PC-9 (cell line): ENCODE measurements at places on chromosomes 3 and 15.

DNA sequence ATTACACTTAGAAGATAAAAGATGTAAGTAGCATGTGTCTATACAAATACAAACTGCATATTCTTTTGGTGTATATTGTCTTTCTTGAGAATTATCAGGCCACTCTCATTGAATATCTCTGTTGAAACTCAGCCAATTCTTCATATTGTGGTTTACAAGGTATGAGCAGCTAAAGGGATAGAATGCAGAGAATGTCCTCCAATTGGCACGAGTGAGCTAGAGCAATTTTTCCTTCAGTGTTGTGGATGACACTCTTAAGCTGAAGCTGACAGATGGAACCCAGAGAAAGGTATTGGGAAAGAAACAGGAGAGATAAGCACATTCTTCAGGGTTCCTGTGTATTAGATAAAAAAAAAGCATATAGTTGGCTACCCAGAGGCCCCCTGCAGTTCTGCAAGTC, 453.1 kb downstream of the EPHA3 start:
- DNase-seq = peak; percentile 8

GRCh38 chr3:161413127-161413854, 42.0 kb upstream of the SPTSSB start:
- DNase-seq = no peak

GRCh38 chr3:9397906-9398699, 688 bp downstream of the SETD5 start:
- DNase-seq = peak; percentile 45

GRCh38 chr3:170829546-170830272, 40.3 kb downstream of the RPL22L1 start:
- no peak for DNase-seq

GRCh38 chr3:181687731-181688130, 24.0 kb upstream of the SOX2 start:
- DNase-seq = no peak

GRCh38 chr15:79849789-79850188, 47.0 kb downstream of the MTHFS start:
- DNase-seq = no peak

GRCh38 chr15:72983801-72984545, 68.3 kb upstream of the NEO1 start:
- no peak for DNase-seq

- no peak for DNase-seq
These were observed 387.4 kb downstream of the RBMS3 start for GRCh38 chr3:29668233-29668632.

- no peak for DNase-seq
These were observed 252.6 kb downstream of the PLCL2 start for GRCh38 chr3:17137321-17137826.

DNA sequence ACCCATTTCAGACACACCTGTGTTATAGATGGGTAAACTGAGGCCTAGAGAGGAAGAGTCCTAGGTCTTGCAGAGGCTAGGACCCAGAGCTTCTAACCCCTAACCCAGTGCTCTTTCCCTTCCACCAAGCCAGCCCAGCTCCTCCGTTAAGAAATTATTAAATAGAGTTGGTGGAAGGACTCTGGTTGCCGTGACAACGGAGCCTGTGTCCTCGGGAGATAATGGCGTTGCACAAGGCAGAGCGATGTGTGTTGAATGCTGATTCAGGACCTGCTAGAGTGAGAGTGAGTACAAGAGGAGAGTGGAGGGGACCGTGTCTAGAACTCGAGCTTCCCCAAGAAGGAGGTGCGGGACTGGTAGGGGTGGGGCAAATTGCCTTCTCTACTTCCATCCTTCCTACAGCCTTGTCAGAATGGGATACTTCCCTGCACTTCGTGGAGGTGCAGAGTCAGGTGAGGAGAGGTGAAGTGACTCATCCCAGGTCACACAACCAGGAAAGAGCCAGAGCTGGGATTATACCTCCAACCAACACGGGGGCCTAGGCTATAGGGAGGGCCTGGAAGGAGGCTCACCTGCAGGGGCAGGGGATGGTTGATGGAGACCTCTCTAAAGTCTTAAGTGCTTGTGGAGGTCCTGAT, 8.6 kb downstream of the SLC6A1 start:
- no peak for DNase-seq

- DNase-seq = peak; percentile 42
These were observed 723 bp upstream of the DRD3 start for GRCh38 chr3:114179575-114179974.

GRCh38 chr3:4320096-4320911, 17.1 kb downstream of the SETMAR start:
- no peak for DNase-seq

- no peak for DNase-seq
These were observed 2.0 kb downstream of the XRN1 start for GRCh38 chr3:142445816-142446254.

- DNase-seq = no peak
These were observed 202.3 kb upstream of the MRPL3 start for GRCh38 chr3:131705099-131705498.

GRCh38 chr15:89116404-89116803, 28.1 kb downstream of the ABHD2 start:
- DNase-seq = no peak

GRCh38 chr15:88674661-88675060, 35.8 kb downstream of the ISG20 start:
- DNase-seq = no peak

GRCh38 chr3:127769284-127770081, 52.8 kb downstream of the MGLL start:
- DNase-seq = no peak

DNA sequence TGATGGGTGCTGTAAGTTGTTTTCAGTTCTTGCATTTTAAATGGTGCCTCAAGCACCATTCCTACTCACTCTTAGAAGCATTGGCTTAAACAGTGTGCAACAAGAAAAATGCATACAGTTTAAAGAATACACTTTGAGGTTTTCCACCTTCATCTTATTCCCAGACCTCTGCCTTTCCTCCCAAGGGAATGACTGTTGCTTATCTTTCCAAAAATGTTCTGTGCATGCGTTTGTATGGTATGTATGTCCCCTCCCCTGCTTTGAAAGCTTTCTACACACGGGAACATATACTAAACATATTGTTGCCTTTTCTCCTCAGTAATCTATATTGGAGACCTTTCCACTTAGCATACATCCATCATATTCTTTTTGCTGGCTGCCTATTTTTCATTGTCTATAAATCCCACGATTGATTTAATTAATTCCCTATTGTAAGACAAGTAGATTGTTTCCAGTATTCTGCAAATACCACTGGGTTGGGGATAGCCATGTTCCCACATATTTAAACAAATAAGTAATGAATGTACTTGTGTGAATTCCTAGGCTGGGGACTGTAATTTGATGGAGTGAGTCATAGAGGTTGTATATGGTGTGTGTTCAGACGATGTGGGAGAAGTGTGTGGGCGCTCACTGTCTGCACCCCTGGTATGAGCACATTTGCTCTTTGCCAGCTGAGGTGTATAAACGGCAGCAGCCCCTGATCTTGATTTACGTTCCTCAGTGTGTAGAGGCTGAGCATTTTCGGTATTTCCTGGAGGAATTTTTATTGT, 5.8 kb downstream of the TRAK1 start:
- DNase-seq = no peak

DNA sequence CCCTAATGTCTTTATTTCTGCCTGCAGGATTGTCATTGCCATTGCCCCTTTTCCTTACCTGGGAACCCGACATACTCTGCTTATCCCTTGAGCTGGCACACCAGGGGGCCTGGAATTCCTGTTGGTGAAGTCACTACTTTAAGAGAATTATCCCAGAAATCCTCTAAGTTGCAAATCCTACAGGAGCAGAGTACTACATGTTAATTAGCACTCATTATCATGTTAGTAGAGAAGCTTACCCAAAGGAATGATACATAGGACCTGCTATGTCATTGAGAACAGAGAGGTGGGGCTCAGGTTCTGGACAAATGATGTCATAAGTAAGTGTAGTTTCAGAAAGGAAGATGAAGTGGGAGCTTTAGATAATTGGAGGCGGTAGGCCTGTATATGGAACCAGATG, 27.4 kb downstream of the SCG5 start:
- DNase-seq = no peak

DNA sequence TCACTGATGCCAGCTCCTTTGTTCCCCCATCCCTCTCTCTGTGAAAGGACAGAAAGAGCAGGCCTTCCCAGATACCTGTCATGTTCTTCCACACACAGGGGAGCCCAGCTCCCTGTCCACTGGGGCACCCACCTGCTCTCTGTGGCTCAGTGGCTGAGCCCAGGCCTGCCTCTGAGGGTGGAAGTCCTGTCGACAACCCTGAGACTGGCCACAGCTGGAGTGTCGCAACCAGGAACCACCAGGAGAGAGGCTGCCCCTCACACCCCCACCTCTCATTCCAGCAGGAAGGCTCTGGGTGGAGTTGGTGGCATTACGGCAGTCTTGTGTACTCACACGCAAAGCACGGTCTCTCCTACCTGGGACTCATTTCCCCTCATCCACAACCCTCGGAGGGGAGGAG, 66.3 kb downstream of the MEGF11 start:
- no peak for DNase-seq

- DNase-seq = no peak
These were observed 83.2 kb upstream of the ADAMTSL3 start for GRCh38 chr15:83570756-83571155.

DNA sequence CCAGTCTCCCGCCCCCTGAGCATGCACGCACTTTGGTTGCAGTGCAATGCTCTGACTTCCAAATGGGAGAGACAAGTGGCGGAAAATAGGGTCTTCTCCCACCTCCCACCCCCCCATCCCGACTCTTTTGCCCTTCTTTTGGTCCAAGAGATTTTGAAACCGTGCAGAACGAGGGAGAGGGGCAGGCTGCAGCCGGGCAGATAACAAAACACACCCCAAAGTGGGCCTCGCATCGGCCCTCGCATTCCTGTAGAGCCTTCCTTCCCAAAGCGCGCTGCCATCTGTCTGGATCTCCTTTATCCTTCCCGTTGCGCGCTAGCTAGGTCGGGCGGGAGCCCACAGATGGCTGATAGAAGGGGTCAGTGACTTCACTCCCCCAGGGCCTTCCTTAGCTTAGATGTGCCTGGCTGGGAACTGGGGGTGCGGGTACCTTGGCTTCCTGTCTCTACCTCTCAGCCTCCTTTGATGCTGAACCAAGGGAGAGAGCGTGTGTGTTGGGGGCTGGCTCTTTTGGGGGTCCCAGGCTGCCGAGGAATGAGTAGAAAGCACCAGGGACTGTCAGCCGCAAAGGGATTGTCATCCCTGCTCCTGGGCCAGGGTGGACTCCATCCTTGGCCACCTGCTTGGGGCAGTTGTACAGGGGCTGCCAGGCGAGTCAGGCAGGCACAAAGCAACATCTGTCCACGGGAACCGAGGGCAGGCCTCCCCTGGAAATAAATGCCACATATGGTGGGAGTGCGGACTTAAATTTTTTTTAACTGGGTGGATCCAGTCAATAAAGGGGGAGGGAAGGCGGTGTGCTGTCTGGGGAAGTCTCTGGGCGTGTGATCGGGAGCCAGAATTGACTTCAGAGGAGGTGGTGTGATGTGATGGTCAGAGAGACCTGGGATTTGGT, 1.8 kb downstream of the SMAD3 start:
- no peak for DNase-seq

DNA sequence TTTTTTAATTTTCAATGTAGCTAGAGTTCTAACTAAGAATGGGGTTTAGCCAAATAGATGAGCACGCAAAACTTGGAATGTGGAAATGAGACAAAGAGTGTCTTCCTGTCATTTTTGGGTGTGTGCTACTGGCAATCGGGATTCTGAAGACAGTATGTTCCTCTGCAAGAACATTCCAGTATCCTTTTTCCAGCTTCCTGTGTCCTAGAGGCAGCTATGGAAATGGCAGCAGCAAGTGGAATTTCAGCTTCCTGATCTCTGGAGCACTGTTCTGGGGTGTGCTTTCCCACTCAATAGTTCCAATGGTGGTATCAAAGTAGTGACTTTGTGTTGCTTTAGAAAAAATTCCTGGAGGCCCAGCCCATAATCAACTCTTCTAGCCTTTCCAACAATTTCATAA, 642.9 kb upstream of the KCNMB2 start:
- no peak for DNase-seq

DNA sequence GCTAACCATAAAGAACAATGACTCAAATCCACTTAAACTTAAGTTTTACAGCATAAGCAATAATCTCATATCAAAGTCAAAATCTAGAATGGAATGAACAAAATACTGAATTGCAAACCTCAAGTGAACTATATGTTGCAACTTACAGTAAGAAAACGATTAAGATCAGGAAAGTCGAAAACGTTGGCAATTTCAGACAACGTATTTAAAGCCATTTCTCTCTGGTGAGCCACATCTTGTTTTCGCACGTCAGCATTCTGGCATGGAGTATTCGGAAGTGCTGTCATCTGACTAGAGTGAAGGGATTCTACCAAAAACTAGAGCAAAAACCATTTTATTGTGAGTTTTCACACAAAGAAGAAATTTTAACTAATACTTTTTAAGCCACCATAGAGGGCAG, 28.5 kb downstream of the ATR start:
- no peak for DNase-seq

DNA sequence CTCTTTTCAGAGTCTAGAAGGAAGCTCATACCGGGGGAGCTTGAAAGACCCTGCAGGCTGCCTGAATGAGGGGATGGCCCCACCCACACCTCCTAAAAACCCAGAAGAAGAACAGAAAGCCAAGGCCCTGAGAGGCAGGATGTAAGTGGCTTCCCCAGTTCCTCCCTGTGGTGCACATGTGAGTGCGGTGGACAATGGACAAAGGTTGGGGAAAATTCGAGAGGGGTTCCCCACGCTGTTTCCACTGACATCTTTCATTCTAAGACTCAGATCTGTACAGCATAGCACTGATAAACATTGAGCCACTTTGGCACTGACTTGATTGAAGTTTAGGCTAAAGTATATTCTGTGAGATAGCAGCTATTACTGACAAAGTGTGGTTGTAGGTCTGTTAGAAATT, 79.5 kb upstream of the UMPS start:
- DNase-seq = no peak

DNA sequence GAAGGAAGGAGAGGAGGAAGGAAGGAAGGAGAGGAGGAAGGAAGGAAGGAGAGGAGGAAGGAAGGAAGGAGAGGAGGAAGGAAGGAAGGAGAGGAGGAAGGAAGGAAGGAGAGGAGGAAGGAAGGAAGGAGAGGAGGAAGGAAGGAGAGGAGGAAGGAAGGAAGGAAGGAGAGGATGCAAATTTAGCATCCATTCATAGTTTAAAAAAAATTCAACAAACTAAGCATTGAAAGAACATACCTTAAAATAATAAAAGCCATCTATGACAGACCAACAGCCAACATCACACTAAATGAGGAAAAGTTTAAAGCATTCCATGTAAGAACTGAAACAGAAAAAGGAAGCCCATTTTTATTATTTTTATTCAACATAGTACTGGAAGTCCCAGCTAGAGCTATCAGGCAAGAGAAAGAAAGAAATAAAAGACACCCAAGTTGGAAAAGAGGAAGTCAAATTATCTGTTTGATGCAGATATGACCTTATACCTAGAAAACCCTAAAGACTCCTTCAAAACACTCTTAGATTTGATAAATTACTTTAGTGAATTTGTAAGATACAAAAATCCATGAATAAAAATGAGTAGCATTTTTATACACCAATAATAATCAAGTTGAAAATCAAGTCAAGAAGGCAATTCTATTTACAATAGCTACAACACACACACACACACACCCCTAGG, 52.2 kb upstream of the FXR1 start:
- DNase-seq = no peak

DNA sequence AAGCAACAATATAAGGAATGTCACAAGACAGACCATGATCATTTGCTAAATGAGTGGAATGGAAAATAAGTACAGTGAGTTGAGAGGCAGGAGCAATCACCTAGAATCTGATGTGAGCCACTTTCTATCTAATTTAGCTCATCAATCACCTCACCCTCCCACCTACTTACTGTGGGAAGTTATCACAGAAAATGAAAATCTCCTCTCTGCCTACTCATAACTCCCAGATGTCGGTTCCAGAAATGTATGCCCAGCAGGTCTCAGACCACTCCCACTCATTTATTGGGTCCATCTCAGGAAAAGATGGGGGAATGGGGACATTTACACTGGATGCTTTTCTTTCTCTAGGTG, 270.9 kb downstream of the FHIT start:
- DNase-seq = no peak
